AML-193 (cell line): ENCODE measurements at places on chromosomes 5 and 9.

DNA sequence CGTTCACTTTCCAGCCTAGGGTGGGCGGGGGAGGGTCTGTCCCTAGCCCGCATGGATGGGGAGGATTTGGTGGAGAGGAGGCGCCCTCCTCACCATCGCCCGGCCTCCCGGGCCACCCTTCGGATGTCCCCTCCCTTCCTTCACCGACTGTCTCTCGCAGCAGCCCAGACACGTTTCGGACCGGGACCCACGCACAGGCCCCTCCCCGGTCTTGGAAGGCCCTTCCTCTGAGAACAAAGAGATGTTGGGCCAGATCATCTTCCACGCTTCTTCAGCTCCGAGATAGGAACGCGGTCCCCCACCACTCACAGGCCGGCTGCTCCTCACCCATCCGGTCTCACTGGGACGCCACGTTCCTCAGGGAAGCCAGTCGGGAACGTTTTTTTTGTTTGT lies 640 bp upstream of the DPM2 start:
- DNase-seq, result no peak

- peak; percentile 63 for DNase-seq
Observed at GRCh38 chr9:33778700-33779351, 16.5 kb upstream of the PRSS3 start.

GRCh38 chr5:138245717-138246116 lies 28.7 kb downstream of the GFRA3 start:
- DNase-seq, result no peak

- DNase-seq, result no peak
Observed at GRCh38 chr9:121972501-121972981, 120.6 kb downstream of the TTLL11 start.

DNA sequence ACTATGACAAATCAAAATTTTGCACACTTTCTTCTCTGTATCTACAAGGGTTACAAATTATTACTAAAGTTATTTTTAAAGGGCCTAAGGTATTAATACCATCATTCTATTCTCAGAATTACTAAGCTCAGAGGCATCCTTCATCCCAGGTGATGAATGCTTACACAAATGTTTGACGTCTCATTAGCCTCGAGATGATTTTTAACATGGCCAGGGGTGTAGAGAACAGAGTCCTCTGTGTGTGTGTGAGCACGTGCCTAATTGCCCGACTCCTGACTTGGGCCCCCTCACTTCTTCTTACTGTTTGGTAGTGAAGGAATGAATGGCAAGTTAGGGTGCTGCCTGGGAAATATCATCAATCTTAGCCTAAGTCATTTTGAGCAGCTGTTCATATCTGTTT lies 221.1 kb downstream of the ENC1 start:
- DNase-seq, result no peak

DNA sequence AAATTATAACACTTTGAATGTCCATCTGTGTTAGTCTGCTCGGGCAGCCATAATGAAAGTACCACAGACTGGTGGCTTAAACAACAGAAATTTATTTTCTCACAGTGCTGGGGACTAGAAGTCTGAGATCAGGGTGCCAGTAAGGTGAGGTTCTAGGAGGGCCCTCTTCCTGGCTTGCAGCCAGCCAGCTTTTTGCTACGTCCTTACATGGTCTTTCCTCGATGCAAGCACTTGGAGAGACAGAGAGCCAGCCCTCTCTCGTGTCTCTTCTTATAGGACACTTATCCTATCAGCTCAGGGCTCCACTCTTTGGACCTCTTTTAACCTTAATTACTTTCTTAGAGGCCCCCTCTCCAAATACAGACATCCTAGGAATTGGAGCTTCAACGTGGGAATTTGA lies 351.8 kb downstream of the SPOCK1 start:
- no peak for DNase-seq

DNA sequence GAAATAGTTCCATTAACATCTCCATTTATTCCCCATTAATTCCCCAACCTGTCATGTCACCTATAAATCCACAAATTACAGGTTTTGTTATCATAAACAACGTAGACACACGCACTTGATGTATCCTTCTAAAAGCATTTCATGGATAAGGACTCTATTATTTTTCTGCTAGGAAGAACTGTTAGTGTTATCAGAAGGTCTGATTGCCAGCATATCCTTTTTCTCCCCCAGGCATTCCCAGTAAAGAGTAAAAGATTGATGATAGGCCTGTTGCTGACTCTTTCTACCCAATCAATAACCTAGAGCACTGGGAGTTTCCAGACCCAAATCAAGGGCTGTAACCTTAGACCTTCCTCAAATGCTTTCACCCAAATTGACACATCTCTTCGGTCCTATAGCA lies 60.8 kb downstream of the RFK start:
- DNase-seq, result no peak

- DNase-seq, result no peak
Observed at GRCh38 chr5:93573354-93574351, 7.4 kb downstream of the NR2F1-AS1 start.

GRCh38 chr5:172113036-172113435 lies 75.0 kb downstream of the STK10 start:
- peak; percentile 73 for DNase-seq

DNA sequence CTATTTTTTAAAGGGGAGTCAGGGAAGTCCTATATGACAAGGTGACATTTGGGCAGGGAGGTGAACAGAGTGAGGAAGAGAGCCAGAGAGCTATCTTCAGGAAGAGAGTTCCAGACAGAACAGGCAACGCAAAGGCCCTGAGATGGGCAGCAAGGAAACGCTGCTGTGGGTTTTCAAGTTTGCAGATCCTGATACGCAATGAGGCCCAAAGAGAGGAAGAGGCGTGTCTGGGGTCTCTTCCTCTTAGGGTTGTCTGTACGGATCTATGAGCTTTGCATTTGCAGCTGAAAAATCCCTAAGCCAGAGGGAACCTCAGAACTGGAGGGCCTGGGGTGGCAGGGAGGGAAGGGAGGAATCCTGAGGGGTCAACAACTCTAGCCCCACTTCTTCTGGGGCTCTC lies 13.6 kb downstream of the FAT2 start:
- DNase-seq, result no peak

DNA sequence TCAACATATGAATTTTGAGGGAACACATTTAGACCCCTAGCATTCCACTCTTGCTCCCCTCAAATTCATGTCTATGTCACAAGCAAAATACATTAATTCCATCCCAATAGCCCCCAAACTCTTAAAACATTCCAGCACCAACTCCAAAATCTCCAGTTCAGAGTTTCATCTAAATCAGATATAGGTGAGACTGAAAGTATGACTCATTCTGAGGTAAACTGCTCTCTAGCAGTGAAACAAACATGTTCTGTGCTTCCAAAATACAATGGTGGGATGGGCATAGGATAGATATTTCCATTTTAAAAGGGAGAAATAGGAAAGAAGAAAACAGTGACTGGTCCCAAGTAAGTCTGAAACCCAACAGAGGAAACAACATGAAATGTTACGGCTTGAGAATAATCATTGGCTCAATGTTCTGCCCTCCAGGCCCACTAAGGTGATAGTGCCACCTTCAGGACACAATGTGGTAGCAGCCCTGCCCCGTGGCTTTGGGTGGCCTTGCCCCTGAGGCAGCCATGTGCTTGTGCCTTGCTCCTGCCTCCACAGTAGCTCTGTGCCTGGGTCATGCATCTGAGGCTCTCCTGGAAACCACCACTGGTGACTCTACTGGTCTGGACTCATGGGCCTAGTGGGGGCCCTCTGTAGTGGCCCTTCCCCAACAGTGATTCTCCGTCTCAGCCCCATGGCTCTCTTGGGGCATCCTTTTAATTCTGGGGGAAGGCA lies 36.4 kb upstream of the IPPK start:
- DNase-seq, result peak; percentile 37

DNA sequence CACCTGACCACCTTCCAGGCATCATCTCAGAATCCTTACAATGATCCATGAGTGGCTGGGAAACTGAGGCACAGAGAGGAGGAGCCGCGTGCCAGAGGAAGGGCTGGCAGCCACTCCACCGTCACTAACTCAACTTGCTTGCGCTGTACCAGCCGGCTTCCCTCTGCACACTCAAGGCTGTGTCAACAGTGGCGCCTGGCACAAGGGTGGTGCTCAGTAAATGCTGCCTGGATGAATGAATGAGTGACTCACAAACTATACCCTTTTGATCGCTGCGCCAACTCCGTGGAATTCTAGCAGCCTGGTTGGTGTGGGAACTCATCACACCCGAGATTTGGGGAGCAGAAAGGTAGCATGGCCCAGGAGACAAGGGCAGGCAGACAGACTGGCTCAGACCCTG lies 21.9 kb downstream of the PRRX2 start:
- DNase-seq, result no peak

- peak; percentile 91 for DNase-seq
Observed at GRCh38 chr5:138180183-138180782, 1.4 kb downstream of the KIF20A start.

GRCh38 chr9:71589612-71590011 lies 178.7 kb downstream of the CEMIP2 start:
- no peak for DNase-seq

DNA sequence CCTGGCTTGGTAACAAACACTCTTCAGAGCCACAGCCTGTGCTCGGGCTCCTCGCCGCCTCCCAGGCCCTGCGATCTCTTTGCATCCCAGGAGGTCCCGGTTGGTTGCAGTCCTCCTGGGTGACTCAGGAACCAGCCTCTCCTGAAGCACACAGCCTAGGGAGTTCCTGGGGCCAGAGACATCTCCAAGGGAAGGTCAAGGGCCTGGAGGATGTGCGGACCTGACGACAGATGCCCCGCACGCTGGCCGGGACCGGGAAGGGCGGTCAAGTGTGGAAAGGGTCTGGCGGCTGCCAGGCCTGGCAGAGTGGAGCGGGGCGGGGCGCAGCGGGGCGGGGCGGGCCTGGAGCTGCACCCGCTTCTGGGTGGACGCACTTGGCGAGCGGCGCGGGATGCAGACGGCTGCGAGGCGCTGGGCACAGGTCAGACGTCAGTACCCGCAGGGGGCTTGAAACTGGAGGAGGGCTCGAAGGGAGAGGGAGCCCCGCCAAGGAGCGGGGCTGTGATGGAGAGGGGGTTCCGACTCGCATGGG lies 45.0 kb upstream of the PRSS3 start:
- no peak for DNase-seq

DNA sequence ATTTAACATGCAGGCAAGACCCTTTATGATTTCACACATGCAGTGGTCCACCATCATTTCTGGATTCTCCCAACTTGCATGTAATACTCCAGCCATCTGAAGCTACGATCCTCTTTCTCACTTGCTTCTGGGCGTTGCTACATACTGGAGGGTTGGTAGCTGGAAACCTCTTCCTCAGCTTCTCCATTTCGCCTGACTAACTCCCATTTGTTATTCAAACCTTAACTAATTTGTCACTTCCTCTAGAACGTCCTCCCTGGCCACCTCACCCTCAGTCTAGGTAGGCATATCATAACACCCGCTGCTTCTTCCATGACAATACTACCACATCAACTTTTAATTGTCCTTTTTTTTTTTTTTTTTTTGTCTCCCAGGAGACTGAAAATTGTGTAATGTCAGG lies 72.6 kb upstream of the EQTN start:
- DNase-seq, result no peak

GRCh38 chr5:90294604-90295003 lies 115.0 kb downstream of the CETN3 start:
- no peak for DNase-seq

DNA sequence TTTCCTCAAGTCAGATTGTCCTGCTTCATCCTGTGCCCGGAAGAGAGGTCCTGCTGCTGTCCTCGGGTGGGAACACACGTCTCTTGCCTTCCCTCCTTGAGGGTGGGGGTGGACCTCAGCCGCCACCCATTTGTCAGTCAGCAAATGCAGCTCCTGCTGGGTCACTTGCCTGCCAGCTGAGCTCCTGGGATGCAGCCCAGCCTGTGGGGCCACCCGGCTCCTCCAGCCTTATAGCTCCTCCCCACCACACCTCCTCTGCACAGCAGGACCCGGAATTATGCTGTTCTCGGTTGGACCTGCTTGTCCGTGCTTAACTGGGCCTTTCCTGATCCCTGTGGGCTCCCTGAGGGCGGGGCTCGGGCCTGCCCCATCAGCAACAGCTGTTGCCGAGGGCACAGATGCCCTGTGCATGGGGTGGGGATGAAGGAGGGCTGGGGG lies 52.7 kb downstream of the RXRA start:
- DNase-seq, result no peak

GRCh38 chr9:88567870-88568269 lies 32.9 kb downstream of the NXNL2 start:
- DNase-seq, result no peak

- DNase-seq, result no peak
Observed at GRCh38 chr9:37343724-37344123, 78.8 kb upstream of the GRHPR start.

DNA sequence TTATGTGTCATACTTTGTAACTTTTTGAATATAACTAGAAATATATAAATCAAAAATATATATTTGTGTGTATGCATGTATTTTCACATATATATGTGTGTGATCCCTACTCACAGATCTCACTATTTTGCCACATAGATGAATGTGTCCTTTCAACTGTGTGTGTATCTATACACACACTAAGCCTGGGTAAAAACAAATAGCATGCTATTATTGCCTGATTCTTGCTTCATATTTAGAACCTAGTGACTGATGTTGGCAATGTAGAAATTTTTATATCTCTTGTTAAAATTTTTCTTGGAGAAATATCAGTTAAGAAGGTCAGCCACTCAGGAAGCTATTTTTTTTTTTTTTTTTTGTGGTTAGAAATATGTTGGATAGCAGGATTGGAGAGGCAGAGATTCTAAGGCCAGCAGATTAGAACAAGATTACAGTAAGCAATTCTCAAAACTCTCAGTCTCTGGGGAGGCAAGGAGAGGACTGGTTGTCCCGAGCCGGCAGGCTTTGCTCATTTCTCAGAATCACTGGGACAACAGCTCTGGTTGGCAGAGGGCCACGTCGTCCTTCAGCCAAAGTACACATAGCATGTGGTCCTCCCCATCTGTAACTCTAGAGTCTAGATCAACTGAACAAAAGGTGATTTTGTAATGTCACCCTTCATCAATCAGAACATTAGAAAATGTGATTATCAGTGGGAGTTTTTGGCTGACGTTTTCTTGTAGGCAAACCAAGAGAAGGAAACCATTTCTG lies 19.7 kb downstream of the C6 start:
- DNase-seq, result no peak

DNA sequence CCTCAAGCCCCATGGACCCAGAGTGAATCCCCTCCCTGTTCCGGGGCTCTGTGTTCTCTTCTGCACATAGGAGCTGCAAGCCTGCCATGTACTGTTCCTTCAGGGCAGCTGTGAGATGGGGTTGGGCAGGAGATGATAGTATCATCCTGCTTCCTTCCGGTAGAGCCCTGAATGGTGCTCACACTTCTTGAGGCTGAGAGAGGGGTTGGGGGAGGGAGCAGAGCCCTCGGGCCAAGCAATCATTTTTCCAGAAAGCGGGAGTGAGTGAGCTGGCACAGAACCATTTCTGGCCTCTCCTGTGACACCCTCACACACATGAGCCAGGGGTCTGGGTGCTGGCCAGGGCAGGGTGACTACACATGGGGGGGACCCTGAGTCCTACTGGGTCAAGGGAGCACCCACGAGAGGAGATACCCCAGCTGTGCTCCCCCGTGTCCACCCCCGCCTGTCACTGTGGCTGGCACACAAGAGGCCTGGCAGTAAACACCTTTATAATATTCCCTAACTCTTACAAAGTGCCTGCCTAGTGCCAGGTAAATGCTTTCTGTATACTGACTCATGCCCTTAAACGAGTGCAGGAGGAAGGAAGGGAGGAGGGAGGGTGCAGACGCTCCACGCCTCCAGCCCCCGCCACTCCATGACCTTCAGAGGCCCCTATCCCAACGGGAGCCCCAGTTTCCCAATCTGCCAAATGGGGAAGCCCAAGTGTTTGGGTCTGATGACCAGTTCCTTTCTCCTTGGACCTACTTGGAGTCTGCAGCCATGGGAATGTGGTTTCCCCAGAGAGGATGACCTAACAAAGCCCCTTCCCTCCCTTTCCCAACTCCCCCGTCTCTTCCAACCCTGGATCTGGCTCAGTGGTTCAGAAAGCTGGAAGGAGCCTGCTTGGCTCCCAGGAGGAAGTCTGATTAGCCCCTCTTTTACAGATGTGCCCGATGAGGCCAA lies 15.5 kb downstream of the AKNA start:
- peak; percentile 61 for DNase-seq
